Activated CD8-positive, alpha-beta T cell treated with anti-CD3 and anti-CD28 coated beads for 36 hours (primary cell): ENCODE measurements at places on chromosomes 5 and 9.

- DNase-seq, result no peak
These were observed 355.3 kb downstream of the KIAA0825 start for GRCh38 chr5:94263068-94263467.

DNA sequence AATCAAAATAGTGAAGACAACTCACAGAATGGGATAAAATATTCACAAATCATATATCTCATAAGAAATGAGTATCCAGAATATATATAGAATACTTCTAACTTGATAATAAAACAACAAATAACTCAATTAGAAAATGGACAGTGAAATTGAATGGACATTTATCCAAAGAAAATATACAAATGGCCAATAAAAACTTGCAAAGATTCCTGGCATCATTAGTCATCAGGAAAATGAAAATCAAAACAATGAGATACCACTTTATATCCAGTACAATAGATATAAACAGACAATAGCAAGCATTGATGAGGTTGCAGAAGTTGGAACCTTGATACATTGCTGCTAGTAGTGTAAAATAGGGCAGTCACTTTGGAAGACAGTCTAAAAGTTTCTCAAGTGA, 12.8 kb upstream of the TLR4 start:
- DNase-seq, result no peak

DNA sequence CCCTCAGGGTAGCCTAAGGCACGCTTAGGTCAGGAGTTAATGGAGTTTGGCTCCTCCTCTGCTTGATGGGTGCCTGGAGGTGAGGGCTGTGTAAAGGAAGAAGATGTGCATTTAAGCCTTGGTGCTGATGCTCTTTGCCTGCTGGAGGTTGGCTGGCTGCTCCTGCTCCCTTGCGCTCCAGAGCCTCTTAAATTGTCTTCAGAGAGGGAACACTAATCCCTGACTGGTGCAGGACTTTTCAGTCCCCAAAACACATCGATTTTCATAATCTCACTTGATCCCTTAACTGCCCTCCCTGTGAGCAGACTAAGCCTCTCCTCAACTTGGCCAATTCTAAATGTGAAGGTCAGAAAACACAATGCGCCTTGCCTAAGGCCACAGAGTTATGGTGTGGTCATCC, 16.2 kb upstream of the TCOF1 start:
- DNase-seq, result no peak

GRCh38 chr9:108852079-108852478, 3.7 kb downstream of the ACTL7B start:
- DNase-seq, result no peak

DNA sequence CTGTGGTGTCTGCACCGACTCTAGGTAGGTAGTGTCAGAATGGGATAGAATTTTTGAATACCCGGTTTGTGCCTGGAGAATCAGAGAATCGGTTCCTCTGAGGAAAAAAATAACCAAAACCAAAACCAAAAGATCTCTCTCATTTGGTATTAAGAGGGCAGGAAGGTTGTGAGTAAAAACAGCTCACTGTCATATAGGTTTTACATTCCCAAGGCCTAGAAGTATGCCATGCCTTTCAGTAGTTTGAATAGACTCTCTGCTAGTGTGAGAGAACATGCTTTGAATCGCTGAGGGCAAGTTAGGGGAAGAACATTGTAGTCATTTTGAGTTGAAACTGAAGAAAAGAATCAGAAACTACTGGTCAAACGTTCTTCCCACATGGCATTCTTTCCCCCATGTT, 411.4 kb upstream of the CD180 start:
- no peak for DNase-seq

GRCh38 chr9:105330755-105331154, 86.3 kb downstream of the SLC44A1 start:
- no peak for DNase-seq

DNA sequence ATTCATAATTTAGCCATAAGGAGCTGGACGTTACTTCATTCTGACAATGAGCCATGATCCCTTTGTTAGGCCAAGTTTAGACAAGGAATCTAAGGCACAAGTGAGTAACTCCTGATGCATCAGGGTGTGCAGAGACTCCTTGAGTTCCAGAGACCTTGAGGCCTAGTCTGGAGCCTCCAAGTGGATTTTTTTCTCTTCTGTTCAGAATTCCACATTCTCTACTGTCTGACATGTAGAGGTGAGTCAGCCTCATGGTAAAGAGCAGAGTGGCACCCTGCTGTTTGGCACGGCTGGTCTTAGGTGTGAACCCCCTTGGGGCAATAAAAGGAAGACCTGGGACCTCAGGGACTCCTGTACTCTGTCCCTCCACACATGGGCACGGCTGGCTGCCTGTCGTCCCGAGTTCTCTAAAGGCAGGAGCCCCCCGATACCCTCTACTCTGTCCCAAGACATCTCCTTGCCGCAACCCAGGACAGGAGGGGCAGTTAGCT, 22.0 kb upstream of the TGFBI start:
- DNase-seq, result no peak

DNA sequence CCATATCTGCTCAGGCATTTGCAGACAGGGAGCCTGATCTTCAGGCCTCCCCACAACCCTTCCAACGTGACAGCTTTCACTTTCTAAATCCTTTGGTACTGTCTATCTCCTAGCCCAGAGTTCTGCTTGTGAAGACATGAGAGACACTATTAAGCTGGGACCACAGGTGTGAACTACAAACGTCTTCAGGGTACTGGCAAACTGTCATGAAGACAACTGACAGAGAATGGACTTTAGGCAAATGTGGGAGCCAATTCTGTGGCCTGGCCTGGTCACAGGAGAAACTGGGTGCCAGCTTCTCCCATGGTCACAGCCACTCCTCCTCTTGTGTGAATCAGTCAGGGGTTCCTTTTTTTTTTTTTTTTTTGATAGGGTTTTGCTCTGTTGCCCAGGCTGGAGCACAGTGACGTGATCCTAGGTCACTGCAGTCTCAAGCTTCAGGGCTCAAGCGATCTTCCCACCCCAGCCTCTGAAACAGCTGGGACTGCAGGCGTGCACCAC, 10.4 kb downstream of the TRIM14 start:
- peak; percentile 55 for DNase-seq

- peak; percentile 19 for DNase-seq
These were observed 132.7 kb upstream of the APC start for GRCh38 chr5:112604732-112605630.
